ENCODE measurements at places on chromosomes 1 and 21.

GRCh38 chr1:64895500-64895899, 70.8 kb downstream of the JAK1 start:
- no peak for DNase-seq

- no peak for DNase-seq
Observed at GRCh38 chr1:68278221-68278620, 45.9 kb upstream of the WLS start.

DNA sequence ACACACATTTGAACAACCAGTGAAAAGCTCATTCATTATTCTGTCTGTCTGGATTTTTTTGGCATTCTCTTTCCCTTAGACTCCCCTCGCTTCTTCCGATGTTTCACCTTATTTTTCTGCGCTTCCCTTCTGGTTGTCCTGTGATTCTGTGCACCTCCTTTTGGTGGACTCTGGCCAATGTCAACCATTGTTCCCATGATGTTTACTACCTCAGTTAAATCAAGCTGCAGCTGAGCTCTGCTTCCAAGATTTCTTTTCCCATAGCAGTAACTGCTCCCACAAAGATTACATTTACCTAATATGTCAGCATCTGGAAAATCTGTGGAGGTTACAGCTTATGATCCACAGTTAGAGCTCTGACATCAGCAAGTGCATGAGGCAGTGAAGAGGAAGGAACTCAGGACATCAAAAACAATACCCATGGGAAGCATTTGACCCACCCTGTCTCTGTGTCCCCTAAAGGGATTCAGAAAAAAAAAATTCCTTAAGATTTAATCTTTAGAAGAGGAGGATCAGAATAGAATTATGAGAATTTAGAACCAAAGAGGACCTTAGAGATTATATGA, 69.9 kb upstream of the ADAMTS5 start:
- no peak for DNase-seq

DNA sequence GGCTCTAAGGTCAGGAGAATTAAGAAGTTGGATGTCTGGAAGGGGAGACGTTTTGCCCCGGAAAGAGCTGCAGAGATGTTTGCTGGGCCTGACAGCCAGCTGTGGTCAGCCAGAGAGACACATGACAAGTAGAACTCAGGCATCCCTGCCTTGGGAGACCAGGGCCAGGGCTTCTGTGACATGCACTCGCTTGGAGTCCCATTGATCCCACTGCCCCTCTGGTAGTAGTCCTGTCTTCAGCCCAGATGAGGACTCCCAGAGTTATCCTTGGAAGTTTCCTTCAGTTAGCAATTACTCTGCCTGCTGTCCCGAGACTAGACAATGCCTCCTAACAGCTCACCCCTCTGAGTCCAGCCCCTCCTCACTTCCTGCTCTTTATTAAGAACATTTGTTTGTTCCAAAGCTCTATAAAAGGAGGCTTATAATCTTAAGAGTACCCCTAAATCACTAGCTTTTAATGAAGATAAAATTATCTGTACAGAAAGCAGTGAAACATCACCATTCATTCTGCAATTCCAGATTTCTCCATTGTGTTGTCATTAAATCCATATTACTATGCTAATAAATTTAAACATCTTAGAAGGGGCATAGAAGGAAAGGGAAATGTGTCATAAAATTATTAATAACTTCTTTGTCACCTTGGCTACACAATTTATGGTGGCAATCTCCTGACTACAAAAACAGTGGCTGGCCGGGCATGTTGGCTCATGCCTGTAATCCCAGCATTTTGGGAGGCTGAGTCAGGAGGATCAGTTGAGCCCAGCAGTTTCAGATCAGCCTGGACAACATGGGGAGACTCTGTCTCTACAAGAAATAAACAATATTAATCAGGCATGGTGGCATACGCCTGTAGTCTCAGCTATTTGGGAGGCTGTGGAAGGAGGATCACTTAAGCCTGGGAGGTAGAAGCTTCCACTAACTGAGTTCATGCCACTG, 94.2 kb downstream of the KCNK1 start:
- DNase-seq = no peak

DNA sequence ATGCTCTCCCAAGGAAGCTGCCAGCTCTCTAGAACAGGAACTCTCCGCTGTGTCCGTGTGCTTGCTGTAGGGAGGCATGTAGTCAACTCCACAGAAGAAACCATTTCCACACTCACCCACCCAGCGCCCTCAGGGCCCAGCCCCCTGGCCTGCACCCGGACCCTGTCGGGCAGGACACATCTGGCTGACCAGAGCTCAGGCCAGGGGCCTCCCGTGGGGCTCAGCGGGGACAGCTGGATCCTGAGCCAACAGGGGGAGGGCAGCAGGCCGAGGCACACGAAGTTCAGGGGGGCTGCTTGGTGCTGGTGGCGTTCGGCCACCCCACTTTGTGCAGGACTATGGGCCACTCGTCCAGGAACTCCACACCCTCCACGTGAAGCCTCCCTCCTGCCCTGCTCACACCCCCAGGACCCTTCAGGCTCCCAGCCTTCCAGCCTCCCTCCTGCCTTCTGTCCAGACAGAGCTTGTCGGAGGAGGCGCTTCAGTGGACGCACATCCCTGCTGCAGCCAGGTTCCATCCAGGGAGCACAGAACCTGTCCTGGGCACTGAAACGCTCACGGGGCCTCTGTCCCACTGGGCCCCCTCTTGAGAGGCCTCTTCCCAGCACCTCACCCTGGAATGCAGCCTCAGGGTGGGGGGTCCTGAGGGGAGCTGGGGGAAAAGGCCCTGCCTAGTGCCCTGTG, 15.0 kb upstream of the FAAP20 start:
- no peak for DNase-seq

DNA sequence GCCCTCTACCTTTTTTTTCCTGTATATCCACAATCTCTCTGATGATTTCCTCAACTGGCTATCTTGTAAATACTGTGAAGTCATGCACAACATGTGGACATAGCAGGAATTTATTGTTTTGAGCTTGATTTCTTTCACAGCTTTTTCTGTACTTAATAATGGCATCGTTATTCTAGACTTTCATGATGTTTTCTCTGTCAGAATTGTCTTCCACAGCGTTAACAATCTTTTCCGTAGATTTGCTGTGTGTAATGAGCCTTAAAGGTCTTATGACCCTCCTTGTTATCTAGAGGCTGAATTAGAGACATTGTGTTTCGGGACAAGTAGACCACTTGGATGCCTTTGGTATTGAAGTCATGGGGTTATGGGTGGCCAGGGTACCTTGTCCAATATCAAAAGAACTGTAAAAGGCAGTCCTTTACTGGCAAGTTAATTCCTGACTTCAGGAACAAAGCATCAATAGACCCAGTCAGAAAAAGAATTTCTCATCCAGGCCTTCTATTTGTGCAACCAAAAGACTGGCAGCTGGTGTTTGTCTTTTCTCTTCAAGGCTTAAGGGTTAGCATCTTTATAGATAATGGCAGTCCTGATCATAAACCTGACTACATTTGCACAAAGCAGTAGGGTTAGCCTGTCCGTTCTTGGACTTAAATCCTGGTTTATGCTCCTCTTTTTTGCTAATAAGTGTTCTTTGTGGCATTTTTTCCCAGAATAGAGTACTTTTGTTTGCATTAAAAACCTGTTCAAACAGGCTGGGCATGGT, 30.1 kb upstream of the CHAF1B start:
- DNase-seq = peak; percentile 99

DNA sequence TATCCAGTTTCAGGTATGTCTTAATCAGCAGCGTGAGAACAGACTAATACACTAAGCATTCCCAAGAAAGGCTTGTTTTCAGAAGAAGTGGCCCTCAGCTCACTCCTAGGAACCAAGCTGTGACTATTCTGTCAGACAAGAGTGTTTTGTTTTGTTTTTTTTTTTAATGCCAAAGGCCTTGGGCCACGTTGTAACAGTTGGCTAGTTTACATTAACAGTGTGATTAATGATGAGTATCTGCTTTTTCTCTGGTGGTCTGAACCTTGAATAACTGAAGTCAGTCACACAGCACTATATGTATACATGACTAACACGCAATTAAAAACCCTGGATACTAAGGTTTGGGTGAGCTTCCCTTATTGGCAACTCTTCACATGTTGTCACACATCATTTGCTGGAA, 21.9 kb downstream of the DPYD start:
- DNase-seq = no peak

DNA sequence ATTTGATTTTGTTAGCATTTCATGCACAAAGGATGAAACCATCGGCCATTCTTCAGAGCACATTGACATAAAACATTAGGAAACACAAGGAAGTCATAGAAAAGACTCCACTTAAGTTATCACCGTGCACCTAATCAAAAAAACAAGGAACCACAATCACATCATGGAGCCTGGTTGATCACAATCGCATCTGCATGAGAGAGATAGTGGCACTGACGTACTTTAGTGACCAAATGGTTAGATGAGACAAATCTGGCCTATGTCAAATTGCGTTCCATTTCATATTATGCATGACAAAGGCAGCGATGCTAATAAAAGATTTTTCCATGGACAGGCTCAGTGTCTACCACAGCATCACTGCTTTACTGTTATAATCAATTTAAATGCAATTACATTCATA, 571.8 kb upstream of the ADGRL2 start:
- DNase-seq = no peak

DNA sequence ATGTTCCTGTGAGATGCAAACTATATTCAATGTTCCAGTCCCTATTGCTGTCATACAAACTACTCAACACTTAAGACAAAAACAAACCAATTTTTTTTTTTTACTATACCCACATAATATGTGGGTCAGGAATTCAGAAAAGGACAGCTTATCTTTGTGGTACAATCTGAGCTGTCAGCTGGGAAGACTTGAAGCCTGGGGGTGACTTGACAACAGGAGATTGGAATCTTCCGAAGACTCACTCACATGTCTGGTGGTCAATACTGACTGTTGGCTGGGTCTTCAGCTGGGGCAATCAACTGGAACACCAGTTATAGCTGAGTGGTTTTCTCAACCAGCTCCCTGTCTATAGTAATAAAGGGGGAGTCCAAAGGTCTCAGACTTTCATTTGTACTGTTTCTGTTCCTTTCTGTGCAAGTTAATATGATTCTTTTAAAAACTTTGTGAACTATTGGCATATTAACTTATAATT, 81.7 kb upstream of the ATP1B1 start:
- DNase-seq = no peak

- DNase-seq = no peak
Observed at GRCh38 chr1:109273570-109274288, 9.2 kb downstream of the PSRC1 start.

DNA sequence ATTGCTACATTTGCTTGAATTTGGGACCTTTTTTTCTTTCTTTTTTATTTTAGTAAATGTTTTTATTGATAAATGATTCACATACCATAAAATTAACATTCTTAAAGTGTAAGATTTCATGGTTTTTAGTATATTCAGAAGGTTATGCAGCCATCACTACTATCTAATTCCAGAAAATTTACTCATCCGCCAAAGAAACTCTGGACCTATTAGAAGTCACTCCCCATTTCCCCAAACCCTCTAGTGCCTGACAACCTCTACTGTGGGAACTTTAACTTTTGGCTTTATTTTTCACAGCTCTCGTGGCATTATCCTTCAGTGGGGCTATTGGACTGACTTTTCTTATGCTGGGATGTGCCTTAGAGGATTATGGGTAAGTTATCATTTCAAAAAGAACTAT, 4.5 kb downstream of the LEPR start:
- DNase-seq = no peak

GRCh38 chr1:24091971-24092482, 19.9 kb downstream of the MYOM3 start:
- DNase-seq = no peak

DNA sequence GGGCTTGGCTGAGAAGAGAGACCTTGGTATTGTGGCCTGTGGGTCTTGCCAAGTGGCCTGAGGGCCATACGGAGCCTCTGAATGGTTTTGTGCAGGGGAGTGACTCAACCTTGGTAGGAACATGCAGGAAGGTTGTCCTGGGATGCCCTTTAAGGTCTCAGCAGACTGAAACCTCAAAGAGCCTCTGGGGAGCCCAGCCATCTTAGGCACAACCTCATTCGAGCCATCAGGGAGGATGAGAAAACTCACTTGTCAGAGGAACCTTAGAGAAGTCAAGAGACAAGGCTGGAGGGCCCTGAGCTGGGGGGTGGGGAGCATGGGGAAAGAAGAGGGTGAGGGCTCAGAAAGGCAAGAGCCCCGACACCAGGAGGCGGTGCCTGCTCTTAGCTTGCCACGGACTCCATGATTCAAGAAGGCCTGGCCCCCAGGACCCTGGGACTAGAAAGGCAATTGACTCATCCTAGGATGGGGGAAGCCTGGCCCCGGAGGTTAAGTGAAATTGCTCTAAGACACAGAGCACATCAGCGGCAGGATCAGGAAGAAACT, 13.0 kb downstream of the IFI6 start:
- DNase-seq = peak; percentile 86

- no peak for DNase-seq
Observed at GRCh38 chr1:192530254-192530653, 45.3 kb upstream of the RGS1 start.

DNA sequence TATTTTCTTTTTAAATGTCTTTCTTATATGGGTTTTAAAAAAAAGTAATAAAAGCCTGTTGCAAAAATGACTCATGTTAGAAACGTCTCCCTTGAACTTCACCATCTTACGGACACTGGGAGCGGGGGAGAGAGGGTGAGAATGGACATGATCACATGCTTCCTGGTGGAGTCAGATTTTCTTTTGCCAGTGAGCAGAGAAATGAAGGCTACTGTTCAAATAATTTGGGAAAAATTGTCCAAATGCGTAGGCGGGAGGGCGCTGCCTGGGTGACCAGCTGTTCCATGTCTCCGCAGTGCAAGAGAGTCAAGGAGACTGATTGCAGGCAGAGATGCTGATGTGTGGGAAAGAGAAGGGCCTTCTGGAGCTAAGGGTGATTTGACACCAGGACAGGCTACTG, 23.1 kb downstream of the EIF2D start:
- DNase-seq = no peak

GRCh38 chr1:234515411-234515810, 36.4 kb upstream of the TARBP1 start:
- DNase-seq = no peak

GRCh38 chr1:218462116-218462515, 117.0 kb downstream of the TGFB2 start:
- DNase-seq = peak; percentile 21

DNA sequence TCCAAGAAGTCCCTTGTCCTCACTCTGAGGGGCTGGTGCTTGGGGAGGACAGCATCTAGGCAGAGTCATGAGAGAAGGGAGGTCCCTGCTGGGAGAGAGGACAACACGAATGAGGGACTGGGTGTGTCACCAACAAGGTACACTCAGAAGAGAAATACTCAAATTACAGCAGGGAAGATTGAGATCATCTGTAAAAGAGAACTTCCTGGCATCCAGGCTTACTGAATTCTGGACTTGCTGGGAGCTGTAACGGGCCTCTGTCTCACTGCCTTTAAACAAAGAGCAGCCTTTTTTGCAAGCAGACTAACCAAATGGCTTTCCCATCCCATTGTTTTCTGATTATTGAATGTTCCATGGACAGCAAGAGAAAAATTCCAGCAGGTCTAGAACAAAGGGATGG, 195.7 kb upstream of the RAB4A start:
- no peak for DNase-seq

DNA sequence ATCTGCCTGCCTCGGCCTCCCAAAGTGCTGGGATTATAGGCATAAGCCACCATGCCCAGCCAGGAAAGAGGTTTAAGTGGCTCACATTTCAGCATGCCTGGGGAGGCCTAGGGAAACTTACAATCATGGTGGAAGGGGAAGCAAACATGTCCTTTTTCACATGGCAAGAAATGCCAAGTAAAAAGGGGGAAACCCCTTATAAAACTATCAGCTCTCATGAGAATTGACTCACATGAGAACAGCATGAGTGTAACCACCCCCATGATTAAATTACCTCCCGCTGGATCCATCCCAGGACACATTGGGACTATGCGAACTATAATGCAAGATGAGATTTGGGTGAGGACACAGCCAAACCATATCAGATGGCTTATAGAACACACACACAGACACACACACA, 8.8 kb upstream of the KLHL12 start:
- no peak for DNase-seq
